ENCODE measurements at places on chromosomes 11 and 22.

- no peak for DNase-seq
Measured at GRCh38 chr11:21037850-21038249, 368.5 kb downstream of the NELL1 start.

DNA sequence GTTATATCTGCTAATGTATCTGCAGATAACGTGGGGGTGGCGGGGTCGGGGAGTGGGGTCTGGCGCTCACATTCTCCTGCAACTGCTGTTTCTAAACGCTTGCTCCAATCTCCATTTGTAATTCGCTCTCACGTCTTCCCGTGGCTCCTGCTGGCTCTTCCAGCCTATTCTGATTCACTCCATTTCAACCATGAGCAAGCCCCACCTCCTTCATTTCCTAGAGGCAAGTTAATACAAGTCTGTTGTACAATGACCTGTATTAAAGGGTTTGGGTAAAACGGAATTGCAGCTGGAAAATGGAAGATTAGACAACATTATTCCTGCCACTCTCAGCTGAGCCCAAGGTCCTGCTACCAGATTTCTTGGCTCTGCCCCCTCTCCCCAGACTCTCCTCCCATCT lies 132.3 kb downstream of the CSNK2A3 start:
- no peak for DNase-seq

GRCh38 chr22:24440718-24441405 lies 13.5 kb downstream of the ADORA2A start:
- no peak for DNase-seq

DNA sequence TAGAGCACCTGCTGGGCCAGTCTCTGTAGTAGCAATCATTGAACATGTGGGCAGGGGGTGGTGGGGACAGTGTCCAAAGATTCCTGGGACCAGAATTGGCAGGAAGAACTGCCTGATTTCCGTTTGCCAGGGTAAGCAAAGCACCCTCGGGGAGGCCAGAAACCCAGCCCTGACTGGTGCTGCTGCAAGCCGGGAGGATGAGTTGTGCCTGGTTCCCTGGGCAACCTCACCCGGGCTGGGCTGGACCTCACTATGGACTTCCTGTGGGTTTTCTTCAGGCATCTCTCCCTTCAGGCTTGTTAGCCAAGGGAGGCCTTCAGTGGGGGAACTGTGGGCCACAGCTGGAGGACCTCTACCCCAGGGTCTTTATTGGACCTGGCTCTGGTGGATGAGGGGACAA lies 8.0 kb upstream of the POU2F3 start:
- no peak for DNase-seq

GRCh38 chr11:66595245-66595904 lies 2.4 kb downstream of the CCS start:
- no peak for DNase-seq

DNA sequence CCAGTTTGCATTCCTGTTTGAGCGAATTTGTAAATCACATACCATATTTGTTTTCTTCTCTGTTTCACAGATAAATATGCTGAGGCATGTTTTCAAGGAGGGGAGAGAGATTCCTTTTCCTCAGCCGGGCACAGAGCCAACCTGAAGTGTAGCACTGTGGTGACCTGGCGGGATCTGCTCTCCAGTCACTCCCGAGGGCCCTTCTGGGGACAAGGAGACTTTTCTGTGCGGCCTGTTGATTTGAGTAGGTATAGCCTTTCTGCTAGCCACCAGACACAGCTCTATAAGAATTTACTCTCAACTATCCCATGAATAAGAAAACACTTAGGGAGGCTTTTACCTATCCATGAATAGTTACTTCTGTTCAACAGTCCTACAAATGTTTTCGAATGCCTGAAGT lies 63.5 kb upstream of the FDX1 start:
- DNase-seq: no peak

DNA sequence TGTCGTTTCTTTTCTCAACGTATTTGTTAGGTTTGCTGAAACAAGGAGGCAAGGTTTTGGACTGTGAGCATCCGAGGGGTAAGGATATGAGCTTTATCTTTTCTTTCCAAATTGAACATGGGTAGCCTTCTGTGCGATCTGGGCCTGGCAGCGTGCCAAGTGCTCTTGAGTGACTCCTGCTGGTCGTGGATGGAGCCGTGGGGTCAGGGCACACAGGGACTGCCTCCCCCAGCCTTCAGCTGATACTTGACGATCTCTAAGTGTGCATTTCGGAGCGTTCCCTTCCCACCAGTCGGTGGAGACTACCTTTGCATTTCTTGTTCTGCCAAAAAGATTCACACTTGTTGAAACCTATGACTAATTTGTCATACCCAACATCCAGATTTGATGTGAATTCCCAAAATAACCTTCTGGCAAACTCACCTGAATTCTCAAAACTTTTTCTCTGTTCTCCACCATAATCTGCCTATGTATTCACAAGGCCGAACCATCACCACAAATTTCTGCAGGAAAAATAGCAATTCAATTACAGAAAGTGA lies 40.1 kb upstream of the CLMP start:
- no peak for DNase-seq

- no peak for DNase-seq
Measured at GRCh38 chr22:44387486-44387885, 74.7 kb upstream of the SHISAL1 start.

- no peak for DNase-seq
Measured at GRCh38 chr11:7307836-7308235, 56.1 kb downstream of the SYT9 start.

DNA sequence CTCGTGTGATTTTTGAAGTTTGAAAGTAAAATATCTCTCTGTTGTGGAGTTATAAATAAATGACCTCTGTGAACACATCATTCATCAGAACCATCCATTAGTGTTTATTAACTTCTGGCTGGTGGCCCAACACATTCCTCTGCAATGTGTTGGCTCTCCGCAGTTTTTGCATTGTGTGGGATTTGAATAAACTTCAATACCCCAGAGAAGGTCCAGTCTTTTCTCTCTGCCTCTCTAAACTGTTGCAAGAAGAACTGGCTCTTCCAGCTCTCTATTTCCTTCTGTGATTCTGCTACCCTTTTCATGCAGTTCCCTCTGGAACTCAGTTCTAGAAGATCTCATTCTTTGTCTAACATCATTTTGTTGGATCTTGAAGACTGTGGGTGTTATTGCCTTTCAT lies 125.0 kb upstream of the ARHGAP42 start:
- DNase-seq: peak; percentile 68

GRCh38 chr11:13327421-13327820 lies 49.8 kb downstream of the BMAL1 start:
- DNase-seq: no peak

- DNase-seq: no peak
Measured at GRCh38 chr11:60194511-60194910, 11.6 kb upstream of the MS4A6A start.

GRCh38 chr11:27864091-27864491 lies 163.8 kb upstream of the BDNF start:
- DNase-seq: peak; percentile 58

DNA sequence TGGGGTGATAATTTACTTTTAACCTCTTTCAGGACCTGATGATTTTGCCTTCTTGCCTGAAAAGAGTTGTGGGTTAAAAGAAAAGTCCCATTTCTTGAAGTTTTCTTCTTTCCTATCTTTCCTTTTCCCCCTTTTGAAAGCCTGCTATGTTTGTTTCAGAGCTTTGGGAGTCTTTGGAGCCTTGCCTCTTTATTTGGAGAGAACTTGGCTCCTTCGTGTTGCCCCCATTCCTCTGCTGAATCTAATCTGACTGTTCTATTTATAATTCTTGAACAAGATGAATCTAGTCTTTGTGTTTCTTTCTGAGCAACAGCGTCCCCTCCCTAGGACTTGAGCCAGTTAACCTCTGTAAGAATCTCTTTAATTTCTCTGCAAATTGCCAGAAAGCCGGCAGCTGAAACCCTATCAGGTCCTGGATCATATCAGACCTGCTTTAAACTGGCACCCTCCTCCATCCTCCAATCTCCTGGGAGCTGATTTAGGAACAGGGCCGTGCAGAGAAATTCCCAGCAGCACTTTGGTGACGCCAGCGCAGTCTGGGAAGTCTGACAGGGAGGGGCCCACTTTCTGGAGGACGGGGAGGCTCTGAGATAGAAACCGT lies 289.1 kb upstream of the SORL1-AS1 start:
- DNase-seq: no peak

DNA sequence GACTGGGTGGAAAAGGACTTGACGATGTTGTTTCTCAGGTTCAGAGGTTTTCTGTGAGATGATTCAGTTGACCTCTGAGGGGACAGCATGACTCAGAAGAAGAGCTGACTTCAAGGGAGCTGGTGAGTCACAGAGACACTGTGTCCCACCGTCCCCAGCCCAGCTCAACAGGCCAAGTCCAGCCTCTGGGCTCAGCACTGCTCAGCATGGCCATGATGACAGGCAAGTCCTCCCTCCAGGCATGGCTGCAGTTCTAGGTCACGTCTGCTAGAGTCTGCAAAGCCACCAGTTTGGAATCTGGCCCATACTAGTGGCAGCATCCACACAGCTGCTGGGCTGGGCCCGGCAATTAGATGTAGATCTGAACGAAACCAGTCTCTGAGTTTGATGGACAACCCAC lies 12.9 kb downstream of the TRIM29 start:
- peak; percentile 64 for DNase-seq

- peak; percentile 10 for DNase-seq
Measured at GRCh38 chr11:120858740-120859139, 165.2 kb upstream of the TBCEL start.

GRCh38 chr11:126731576-126732142 lies 268.9 kb downstream of the KIRREL3 start:
- DNase-seq: no peak

DNA sequence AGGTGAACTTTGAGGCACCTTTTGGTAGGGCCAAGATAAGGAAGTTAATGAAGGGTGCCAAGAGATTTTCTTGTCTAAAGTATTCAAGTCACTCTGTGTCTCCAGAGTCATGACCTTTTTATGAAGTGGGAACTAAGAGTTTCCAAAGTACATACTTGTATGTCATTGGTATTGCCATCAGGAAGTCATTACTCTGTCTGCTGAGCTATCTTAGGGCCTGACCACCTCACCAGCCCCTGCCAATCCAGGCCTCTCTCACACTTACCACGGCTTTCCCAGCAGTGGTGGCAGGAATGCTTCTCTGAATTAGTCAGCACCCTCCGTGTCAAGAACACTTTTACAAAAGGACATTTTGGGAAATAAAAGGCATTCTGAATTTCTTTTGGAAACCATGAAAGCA lies 192.8 kb upstream of the MTNR1B start:
- DNase-seq: peak; percentile 0

- no peak for DNase-seq
Measured at GRCh38 chr11:121035169-121035755, 11.4 kb downstream of the TBCEL start.

DNA sequence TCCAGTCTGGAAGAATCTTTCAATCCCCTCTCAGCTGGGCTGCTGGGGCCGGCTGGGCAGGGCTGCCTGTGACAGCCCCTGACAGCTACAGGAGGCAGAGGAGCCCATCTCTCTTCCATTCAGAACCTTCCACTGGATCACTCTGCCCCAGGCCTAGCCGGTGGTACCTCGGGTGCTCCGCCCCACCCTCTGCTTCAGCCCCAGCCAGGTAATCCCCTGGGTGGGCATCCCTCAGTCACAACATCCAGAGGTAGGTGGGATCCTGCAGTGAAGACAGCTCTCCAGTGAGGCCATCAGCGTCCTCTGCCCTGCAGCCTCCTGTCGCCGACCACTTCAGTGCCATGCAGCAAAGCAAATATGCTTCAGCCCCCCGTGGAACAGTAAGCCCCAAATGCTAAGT lies 223.7 kb downstream of the DSCAML1 start:
- no peak for DNase-seq

DNA sequence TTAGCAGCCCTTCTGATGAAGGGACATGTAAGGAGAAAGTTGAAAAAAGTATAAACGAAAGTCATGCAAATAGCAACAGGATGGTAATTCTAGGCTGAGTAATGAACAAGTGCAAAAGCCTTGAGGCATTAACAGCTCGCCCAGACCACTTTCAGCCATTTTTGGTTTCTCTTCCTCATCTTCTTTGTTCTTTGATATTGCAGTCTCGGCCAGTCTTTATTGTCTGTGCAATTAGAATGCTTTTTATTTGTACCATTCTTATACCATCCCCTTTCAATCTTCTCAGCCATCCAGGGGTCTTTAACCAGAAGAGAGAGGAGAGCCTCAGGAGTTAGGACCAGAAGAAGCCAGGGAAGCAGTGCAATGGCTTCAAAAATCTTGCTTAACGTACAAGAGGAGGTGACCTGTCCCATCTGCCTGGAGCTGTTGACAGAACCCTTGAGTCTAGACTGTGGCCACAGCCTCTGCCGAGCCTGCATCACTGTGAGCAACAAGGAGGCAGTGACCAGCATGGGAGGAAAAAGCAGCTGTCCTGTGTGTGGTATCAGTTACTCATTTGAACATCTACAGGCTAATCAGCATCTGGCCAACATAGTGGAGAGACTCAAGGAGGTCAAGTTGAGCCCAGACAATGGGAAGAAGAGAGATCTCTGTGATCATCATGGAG lies 7.3 kb downstream of the TRIM34 start:
- DNase-seq: no peak
